D721Med (cell line): ENCODE measurements at places on chromosomes 11 and 22.

DNA sequence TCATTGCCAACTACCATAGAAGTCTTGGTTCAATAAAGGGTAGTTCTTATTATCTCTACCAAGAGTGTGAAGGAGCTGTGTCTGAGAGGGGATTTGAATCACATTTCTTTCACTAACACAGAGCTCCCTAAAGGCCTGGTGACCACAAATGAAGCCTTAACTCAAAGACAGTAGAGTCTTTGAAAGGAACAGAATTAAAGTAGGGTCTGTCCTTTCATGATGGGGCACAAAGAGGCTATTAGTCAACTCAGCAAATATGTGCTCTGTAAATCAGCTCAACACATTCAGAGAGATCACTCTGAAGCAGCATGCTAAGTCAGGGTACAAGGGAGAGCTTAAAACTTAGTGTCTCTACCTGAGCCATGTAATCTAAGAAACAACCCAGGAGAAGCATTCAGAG is 212.4 kb upstream of the SYN3 start:
- no peak for DNase-seq

GRCh38 chr22:38284042-38284402 is 11.2 kb upstream of the TMEM184B start:
- DNase-seq = no peak

DNA sequence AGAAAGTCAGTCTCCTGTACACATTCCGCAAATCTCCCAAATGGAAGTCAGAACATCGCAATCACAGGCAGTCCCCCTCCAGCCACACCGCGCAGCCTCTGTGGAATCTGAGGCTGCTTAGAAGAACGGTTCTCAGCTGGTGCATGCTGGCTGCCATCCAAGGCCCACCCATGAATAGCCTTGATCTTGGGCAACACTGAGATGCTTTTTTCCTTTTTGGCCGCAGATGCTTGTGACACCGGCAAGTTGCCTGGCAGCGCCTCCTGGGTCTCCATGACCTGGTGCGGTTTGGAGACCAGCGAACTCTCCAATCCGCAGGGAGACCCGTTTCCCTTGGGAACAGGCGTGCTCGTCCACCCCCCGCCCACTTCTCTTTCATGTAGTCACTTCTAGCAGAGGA is 26.3 kb upstream of the PHF21B start:
- DNase-seq = no peak

GRCh38 chr11:131108760-131109159 is 192.5 kb upstream of the SNX19 start:
- DNase-seq = no peak

DNA sequence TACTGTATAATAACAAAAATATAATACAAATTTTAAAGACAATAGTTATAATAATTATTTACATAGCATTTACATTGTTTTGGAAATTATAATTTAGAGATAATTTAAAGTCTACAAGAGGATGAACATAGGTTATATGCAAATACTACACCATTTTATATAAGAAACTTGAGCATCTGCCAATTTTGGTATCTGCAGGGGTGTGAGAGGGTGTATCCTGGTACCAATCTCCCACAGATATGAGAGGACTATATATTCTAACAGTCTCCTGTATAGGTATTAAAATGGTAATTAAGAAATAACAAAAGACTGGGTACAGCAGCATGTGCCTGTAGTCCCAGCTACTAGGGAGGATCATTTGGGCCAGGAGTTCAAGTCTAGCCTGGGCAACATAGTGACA is 134.4 kb downstream of the APOL5 start:
- no peak for DNase-seq

GRCh38 chr11:68977781-68978625 is 2.8 kb downstream of the MRGPRD start:
- no peak for DNase-seq

DNA sequence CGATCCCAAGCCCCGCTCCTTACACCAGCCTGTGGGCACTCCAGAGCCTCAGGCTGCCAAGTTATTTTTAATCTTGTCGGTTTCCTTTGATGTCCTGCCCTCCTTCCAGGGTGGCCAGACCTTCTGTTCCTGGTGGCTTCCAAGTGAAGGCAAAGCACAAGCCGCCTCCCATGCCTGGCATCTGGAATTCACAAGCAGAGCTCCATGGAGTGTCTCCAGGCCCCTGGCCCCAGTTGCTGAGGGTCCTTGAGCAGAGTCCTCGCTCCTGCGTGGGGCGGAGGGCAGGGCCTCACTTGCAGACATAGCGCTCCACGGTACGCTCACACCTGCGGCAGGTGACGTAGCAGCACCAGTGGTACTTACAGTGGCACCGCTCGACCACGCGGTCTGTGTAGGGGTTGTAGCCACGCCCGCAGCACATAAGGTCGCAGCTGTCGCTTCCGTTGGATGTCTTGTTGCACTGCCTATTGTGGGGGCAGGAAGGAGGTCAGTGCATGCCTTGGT is 19.5 kb downstream of the WNT11 start:
- DNase-seq = no peak

DNA sequence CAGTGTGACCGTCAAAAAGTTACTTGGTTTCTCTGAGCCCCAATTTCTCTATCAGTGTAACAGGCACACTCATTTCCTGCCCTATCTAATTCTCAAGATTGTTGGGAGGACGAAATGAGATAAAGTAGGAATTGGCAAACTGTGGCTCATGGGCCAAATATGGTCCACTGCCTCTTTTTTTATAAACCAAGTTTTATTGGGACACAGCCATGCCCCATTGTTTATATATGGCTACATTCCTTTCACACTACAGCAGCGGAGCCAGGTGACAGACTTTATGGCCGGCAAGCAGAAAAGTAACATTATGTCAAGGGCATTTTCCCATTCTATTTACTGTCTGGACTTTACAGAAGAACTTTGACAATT is 116.7 kb upstream of the TIMP3 start:
- no peak for DNase-seq

DNA sequence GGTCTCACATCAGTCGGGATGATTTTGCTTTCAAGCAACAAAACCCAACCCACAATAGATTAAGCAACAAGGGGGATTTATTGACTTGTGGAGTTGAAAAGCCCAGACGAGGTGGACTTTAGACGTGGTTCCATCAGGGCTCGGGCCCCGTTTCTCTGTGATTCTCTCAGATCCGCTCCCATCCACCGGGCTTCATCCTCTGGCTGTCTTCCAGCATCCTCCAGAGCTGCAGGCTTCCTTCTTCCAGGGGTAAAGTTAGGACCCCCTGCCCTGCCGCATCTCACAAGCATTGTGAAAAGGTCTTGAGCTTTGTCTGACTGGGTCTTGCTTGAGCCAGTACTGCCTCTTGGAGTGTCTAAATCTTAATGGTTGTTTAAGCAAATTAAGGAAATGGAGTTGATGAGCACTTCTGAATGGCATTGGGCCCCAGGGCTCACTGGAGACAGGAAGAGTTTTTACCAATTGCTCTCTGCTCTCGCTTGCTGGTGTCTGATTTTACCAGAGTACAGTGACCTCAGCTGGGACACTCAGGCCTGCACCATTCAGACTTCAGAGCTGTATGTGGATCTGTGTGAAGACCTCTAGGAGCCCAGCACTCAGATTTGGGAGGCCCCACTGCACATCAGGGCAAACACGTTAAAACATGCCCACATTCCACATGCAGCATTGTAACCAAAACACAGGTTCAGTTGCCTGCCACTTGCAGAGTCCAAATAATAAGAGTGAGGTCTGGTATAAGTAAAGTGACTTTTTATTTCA is 13.5 kb upstream of the FTH1 start:
- DNase-seq = no peak

DNA sequence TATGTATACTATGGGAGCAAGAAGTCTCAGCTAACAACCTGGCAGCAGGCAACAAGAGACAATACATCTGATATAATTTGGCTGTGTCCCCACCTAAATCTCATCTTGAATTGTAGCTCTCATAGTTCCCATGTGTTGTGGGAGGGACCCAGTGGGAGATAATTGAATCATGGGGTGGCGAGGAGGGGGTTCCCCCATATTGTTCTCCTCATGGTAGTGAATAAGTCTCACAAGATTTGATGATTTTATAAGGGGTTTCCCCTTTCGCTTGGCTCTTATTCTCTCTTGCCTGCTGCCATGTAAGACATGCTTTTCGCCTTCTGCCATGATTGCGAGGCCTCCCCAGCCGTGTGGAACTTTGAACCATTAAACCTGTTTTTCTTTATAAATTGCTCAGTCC is 6.2 kb downstream of the DNAJC24 start:
- no peak for DNase-seq

GRCh38 chr11:30914143-30914762 is 328.1 kb upstream of the MPPED2 start:
- DNase-seq = no peak

GRCh38 chr11:128737704-128738103 is 43.8 kb downstream of the FLI1 start:
- DNase-seq = no peak

DNA sequence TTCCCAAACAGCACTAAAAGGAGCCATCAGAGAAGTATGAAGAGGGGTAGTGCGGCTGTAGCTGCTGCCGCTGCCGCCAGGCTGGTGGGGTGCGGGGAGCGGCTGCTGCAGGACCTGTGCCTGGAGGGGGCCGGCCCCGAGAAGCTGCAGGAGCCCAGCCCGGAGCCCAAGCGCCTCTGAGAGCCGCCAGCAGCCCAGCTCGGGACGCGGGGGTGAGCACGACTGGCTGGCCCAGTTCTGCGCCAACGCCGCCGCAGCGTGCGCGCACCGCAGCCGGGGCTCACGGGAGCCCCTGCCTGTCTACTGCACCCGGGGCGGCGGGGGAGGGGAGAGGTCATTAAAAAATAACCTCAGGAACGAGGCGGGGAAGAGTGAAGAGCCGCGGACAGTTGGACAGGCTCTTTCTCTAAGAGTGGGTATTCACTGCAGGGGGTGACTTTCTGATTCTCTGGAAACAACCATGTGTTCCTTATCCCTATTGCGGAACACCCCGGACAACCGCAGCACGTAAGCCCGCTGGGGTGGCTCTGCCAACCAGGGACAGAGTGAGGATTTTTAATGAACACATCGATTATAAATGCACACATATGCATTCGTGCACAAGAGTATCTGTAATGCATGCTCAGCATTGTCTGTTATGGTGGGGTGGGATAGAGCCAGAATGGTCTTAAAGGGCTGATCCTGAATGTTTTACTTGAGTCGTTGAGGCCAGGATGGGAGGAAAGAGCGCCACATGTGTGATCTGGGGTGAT is 453 bp downstream of the GAS2 start:
- no peak for DNase-seq

GRCh38 chr22:18001040-18001893 is 23.1 kb downstream of the MICAL3 start:
- DNase-seq = peak; percentile 97

GRCh38 chr22:33787645-33788456 is 132.4 kb downstream of the LARGE1 start:
- DNase-seq = no peak

GRCh38 chr11:57277845-57278720 is 41.0 kb upstream of the APLNR start:
- no peak for DNase-seq

GRCh38 chr11:106305458-106305857 is 228.0 kb downstream of the AASDHPPT start:
- DNase-seq = no peak

- no peak for DNase-seq
These were observed 15.6 kb downstream of the MPPED1 start for GRCh38 chr22:43427296-43428004.

DNA sequence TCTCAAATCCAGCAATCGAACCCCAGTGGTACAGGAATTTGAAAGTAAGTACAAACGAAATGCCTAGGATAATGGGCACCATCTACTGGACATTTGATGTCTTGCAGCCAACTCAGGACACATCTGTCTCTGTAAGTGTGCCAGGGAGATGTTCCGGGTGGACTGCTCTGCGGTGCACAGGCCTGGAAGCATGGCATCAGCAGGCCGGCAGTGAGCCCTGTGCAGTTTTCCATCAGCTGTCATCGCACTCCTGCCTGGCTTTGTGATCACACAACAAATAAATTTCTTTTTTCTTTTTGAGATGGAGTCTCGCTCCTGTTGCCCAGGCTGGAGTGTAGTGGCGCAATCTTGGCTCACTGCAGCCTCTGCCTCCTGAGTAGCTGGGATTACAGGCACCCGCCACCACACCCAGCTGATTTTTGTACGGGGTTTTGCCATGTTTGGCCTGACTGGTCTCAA is 71.0 kb downstream of the JAM3 start:
- peak; percentile 51 for DNase-seq

DNA sequence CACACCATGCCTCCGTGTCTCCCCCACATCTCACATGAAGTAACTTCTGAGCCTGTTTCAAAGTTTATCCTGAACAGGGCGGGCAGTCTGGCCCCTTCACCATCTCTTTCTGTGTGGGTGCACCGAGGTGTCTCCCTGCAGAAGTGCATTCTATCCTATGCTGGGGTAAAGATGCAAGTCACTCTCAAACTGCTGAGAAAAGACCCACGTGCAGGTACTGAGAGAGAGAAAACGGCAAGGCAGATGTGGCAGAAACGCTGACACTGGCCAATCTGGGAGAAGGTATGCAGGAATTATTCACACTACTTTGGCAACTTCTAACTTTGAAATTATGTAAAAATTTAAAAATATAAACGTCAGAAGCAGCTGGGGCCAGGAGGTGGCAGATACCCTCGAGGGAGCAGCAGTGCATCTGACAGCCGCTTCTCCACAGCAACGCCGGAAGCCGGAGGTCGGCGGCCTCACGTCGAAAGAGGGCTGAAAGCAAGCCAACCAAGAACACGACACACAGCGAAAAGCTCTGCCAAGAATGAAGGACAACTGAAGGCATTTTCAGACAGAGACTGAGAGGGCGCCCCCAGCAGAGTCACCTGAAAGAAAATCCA is 34.2 kb upstream of the MOB2 start:
- no peak for DNase-seq

DNA sequence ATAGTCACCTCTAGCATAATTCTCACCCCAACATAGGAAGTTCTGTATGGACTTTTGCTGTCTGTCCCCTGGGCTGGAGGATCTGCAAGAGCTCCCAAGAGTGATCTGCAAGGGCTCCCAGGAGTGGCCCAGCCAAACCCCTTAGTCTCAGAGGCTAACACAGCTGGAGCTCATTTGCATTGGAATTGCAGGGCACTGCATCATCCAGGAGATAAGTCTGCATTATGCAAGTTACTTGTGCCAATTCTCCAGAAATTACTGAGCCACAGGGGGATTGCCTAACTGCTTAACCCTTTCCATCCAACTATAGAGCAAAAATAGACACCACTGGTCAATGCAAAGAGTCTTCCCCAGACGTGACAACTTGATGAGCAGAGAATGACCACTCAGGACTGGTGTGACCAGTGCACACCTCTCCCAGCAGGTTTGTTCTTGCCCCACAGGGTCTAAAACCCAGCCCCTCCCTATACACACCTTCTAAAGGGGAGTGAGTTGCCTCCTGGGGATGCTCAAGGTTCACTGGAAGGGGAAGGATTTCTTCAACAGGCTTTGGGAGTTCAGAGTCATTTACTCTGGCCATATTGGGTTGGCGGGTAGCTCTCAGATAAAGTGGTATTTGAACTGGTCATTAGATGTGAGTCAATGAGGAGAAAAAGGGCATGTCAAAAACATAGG is 38.4 kb downstream of the POU2AF3 start:
- no peak for DNase-seq

DNA sequence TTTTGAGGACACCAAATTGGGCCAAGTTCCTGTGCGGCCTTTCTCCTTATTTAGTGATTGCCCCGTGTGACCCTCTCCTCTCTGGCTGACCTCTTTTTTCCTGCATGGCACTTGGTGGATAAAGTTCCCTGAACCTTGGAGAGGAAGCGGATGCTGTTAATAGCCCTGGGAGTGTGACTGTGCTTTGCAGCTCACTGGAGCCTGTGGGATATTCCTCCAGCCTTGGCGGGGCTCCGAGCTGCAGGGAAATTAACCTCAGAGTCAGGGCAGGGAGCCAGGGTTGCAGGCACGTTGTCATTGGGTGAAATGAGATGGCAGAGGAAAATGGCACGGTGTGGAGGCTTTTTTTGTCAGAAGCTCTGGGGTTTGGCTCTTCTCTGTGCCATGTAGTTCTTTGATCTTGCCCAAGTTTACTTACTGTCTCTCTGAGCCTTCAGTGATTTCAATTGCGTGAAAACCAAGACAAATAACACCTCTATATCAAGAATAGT is 965 bp downstream of the OR9Q1 start:
- DNase-seq = no peak
